ENCODE measurements at places on chromosomes 2 and 18. TPM values are rescaled to one million over a fixed set of nuclear protein-coding genes. Genes with fewer than 3 reads are reported as not detected.

The ZNF385B gene
- total RNA-seq = 51.3 TPM

The GKN1 gene
- total RNA-seq = not detected

DNA sequence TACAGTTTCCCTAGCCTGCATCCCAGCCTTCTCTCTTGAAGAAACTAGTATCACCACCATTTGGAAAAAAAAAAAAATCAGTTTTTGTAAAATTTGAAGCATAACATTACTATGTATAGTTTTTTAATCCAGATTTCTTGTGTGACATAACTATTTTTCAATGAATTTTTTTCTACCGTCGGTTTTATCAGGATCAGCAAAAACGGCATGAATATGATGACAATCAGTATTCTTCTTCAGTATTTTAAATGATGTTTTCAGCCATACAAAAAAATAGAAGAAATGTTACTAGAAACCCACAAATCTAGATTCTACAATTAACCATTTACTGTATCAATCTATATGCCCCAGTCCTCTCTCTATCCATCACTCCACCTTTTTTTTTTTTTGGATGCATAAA, 103.9 kb downstream of the MGAT5 start:
- DNase-seq = no peak

DNA sequence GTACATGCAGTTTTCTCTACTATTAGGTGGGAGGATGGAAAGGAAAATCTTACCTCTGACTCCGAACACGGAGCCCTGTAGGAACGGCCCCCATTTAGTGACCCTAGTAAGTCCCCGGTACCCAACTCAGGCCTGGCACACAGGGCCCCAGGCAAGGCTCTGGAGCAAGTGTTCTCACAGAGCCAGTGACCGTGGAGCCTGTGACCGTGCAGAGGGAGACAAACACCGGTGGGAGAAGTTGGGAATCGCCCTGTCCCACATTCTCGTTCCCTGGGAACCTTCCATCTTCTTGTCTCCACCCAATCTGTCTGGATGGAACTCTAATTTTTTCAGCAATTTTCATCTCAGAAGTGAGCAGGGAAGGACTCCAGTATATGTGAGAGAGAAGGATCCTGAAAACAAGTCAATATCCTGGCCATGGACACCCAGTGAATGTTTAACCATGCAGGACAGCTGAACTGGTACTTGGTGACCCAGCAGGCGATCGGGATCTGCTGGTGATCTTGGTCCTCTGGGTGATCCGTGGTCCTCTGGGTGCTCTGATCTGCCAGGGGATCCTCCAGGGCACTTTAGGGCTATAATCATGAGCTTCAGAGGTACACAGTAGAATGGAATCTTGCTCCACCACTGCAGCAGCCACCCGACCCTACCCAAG, 348.6 kb upstream of the ID2 start:
- DNase-seq = no peak

DNA sequence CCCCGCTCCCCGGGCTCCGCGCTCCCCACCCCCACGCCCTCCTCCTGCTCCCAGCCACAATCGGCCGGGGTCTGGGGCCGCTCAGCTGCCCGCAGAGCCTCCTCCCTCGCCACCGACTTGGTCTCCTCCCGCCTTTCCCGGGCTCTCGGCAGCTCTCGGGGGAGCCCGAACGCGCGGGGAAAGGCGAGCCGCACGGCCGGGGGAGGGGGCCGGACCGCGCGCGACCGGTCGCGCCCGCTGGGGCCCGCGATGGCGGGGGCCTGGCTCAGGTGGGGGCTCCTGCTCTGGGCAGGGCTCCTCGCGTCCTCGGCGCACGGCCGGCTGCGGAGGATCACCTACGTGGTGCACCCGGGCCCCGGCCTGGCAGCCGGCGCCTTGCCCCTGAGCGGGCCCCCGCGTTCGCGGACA, 327 bp downstream of the LTBP1 start:
- no peak for DNase-seq

DNA sequence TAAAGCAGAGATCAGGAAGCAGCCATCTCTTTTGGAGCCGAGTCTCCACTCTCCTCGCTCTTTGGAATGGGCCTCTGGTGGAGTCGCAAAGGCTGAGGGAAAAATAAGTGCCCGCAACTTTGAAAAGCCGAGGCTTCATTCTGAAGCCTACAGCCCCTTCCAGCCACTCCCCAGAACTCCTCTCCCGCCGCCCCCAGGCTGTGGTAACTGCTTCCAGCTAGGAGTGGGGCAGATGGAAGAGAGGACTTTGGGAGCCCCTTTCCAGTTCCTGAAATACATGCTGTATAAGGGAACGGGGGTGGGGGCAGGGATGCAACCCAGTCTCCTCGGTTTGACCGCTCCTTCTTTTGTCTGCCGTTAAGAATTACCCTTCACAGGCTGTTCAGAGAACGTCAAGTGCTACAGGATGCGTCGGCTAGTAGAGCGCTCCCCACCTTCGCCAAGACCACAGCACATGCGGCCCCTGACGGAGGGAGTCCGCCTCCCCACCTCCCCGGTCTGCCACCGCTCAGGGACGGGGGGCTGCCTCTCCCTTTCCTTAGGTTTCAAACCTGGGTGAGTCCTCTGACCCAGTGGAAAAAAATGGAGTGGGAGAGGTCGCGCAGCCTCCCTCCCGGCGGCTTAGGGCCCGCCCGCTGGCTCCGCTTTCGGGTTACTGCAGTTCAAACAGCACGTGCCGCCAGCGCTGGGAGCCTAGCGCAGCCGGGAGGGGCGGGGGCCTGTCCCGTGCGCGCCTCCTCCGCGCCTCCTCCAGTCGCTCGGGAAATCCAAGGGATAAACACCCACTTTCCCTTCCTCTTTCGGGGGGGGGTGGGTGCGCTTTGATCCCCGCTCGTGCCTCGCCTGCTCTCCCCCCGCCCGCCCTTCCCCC, 4.9 kb downstream of the CYP26B1 start:
- DNase-seq = peak; percentile 77

DNA sequence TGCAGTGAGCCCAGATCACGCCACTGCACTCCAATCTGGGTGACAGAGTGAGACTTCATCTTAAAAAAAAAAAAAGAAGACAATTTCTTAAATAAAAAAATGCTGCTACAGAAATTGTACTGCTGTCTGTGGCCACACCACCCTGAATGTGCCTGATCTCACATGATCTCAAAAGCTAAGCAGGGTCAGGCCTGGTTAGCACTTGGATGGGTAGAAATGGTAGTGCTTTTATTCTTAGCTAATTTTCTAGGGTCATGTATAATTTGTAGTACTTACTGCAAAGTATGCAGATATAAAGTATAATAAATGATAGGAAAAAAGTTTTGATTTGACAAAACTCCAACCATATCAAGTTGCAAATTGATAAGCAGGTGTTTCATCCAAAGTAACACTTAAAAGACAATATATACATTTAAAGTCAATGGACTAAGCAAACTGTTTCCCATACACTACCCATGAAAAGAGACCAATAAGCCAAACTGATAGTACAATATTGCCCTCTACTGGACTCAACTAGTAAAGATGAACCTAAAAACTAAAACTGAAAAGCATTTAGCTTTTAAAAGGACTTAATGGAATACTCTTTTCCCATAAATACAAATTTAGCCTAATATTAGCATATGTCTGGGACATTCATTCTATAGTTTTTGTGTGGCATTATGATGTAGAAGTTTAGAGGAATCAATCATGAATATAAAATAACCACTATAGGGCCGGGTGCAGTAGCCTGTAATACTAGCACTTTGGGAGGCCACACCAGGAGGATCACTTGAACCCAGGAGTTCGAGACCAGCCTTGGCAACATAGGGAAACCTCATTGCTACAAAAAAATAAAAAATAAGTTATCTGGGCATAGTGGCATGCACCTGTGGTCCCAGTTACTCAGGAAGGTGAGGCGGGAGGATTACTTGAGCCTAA, 18.6 kb upstream of the PEX13 start:
- peak; percentile 34 for DNase-seq

- no peak for DNase-seq
These were observed 667.6 kb upstream of the ACVR2A start for GRCh38 chr2:147177071-147177857.

DNA sequence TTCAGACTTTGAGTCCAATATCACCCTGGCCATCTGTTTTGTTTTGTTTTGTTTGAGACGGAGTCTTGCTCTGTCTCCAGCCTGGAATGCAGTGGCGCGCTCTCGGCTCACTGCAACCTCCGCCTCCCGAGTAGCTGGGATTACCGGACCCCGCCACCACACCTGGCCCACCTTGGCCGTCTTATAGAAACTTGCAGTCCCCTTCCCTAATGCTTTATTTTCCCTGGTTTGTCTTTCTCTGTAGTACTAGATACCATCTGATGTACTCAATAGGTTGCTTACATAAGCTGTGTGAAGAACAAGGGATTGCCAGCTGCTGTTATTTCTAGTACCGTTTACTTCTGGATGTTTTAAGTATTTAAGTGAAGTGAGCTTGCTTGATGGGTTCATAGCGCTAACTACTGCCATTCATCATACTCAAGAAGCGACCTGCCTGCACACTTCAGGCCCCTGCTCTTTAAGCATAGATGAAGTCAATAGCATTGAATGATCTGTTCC, 1.2 kb downstream of the RPL31 start:
- DNase-seq = no peak

DNA sequence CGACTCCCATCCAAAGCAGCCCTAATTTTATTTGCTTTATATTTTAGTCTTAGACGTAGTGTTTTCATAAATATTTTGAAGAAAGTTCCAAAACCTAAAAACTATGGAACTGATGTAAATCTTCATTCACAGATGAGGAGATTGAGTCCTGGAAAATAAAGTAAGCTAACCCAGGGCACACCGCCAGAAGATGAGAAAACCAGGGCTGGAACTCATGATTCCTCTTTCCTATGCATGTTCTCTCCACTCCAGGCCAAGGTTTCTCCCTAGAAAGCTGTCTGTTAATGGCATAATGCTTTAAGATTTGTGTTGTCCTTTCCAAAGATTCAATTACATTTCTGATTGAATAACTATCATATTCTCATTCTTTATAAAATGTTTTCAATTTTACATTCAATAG, 78.4 kb upstream of the ZC3H15 start:
- no peak for DNase-seq

Data from left lung (tissue), 14 donors.